ENCODE measurements at places on chromosomes 2 and 18.
A peak's percentile ranks its signal among the peaks of the same experiment; 100 is the strongest.

GRCh38 chr2:70861777-70862625 is 26.4 kb upstream of the CD207 start:
- DNase-seq, result peak; percentile 57

DNA sequence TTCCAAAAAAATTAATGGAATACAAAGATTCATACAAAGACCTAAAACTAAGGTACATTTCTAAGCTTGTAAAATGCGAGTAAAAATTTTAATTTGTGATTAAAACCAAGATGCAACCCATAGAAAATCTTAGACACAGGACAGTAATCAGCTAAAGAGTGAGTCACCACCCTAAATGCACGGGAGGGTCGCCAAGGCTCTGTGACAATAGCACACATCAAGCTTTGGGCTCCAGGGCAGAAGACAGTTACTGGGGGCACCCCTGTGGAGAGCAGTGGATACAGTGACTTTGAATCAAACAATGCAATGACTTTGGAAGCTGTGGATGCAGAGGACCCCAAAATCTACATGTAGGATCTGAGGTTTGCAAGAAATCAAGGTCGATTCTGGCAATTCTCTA is 7.5 kb downstream of the FLACC1 start:
- DNase-seq, result no peak

GRCh38 chr2:49342156-49342555 is 187.8 kb upstream of the FSHR start:
- no peak for DNase-seq

- DNase-seq, result no peak
Measured at GRCh38 chr2:237182422-237183123, 96.9 kb downstream of the COPS8 start.

- no peak for DNase-seq
Measured at GRCh38 chr18:42187611-42188380, 232.8 kb downstream of the PIK3C3 start.

DNA sequence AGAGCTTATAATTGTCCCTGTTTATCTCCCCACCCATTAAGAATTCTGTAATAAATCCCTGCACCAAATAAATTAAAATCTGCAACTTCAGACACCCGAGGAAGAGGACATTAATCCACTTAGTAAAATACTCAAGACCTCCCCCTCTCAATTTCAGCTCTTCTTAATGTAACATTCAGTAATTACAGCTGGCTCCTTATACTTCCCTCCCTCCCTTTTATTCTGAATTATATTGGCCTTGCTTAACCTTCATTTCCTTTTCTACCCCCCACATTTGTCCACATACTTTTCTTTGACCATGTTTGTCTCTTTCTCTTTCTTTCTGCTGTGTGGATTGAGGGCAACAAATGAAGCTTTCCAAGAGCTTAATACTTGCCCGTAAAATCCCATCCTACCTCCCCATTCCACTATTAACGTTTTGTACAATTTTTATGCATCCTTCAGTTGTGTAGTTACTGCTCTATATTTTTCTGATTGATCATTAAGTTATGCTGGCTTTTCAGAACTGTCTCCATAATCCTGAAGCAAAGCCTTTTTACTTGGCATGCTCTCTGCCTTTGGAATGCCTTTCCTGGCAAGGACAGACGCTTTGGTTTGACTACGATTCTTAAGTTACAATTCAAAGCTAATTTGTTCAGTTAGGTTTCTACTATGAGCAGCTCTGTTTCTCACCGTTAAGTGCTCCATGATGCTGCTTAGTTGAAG is 580.1 kb downstream of the ZEB2 start:
- DNase-seq, result no peak

- DNase-seq, result no peak
Measured at GRCh38 chr2:191405546-191405945, 160.3 kb downstream of the MYO1B start.

- no peak for DNase-seq
Measured at GRCh38 chr2:224982226-224982625, 60.0 kb downstream of the DOCK10 start.

DNA sequence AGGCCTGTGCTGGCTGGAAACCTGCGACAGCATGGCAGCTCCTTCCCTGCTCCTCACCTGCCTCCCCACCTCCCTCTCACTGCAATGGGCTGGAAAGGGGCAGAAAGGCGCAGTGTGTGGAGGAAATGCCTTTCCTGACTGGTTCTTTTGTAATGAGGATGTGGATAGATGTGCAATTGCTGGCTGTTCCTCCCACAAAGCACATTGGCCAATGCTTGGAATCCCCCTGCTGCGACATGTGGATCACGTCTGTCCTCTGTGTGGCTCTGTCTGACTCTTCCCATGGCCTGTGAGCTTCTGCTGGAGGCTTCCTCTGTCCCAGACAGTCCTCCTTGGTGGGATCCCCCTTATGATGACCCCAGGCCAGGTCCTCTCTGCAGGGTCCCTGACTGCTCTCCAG is 172.5 kb downstream of the NCK2 start:
- no peak for DNase-seq

DNA sequence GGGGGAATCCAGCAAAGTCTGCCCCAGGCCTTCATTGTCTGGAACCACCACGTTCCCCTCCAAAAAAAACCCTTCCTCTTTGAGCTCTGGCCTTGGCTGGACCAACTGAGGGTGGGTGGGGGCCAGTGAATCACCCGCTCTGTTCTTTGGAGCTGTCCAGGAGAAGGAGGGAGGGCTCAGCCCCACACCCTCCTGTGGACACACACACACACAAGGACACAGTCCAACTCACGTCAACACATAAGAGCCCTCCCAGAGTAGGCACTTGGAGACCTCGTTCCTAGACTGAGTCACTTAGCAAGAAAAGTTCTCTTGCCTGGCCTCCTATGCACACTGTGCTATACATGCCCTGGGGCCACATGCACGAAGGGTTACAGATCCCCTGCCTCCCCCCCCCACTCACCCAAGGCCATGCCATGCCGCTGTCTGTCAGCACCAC is 1.2 kb upstream of the TNS1 start:
- DNase-seq, result no peak

- DNase-seq, result no peak
Measured at GRCh38 chr18:44054514-44054913, 626.2 kb upstream of the SETBP1 start.

DNA sequence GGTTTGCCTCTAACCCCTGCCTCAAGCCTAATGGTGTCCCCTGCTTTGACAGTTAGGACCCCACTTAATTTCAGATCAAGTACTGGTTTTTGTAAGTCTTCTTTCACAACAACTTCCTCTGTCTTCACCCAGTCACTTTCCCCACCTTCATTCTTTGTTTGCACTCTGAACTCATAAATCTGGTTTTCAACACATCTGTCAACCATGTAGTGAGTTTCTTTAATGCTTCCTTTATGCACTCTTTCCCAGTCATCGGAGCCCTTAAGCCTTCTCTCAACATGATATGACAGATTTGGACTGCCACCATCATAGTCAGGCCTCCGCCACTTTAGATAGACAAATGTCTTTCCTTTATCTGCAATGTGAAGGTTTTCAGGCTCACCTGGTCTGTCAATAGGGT is 109.1 kb downstream of the PLEKHA3 start:
- DNase-seq, result no peak

DNA sequence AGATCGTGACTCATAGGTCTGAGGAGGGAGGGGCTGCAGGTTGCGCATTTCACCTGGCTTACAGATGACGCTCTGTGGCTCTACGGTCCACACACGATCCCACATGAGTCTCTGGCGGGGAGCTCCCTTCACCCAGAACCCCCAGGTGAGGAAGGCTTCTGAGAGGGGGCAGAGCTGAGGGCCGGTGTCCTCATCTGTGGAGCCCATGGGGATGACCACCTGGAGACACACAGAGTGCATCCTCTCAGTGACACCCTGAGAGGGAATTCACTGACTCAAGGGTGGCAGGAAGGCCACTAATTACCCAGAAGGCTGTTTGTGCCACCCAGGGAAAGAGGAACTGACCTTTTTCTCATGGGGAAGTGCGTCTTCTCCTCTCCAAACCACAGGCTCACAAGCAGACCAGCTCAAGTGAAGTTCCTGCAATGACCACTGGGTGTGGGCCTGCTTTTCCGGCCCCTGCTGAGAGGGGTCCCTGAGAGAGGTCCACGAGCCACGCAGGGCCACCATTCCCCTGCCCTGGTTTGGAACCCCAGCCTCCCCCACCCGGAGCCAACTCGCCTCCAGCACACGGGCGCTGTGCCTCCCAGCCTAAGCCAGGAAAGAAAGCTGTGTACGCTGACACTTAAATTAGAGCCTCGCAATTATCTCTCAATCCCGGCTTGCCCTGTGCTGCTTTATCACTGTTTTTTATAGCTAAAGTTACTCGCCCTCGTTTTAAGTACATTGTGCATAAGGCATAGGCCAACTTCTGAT is 114.1 kb downstream of the BCL11A start:
- DNase-seq, result no peak

DNA sequence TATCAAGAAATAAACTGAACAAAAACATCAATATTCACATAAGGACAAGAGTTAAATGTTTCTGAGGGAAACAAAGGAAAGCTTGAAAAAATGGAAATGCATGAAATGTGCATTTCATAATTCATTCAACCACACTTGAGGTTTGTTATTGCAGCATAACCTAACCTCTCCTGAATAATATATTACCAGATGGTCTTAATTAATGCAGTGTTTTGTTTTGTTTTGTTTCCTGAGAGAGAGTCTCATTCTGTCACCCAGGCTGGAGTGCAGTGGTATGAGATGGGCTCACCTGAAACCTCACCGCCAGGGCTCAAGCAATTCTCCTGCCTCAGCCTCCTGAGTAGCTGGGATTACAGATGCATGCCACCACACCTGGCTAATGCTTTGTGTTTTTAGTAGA is 139.9 kb upstream of the PIEZO2 start:
- no peak for DNase-seq

DNA sequence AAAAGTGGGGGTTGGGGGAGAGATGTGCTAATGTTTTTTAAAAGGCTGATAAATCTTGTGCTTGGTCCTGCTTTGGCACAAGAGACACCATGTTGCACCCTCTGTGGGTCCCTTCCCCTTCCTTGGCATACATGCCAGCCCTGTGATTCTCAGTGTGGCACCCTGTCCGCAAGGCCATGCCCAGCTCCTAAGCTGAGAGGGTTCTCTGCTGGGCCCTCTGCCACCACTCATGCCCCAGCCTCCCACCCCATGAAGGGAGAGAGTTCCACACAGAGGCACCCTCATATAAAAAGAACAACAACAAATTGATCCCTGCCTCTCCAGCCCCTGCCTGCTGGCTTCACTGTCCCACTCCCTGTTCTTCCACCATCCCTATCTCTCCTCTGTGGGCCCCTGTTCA is 2.5 kb upstream of the ADCY3 start:
- no peak for DNase-seq

GRCh38 chr18:34261865-34262780 is 37.4 kb upstream of the NOL4 start:
- no peak for DNase-seq

- DNase-seq, result no peak
Measured at GRCh38 chr2:88458633-88459032, 6.1 kb upstream of the FOXI3 start.

GRCh38 chr2:222413295-222413911 is 10.9 kb upstream of the SGPP2 start:
- no peak for DNase-seq

DNA sequence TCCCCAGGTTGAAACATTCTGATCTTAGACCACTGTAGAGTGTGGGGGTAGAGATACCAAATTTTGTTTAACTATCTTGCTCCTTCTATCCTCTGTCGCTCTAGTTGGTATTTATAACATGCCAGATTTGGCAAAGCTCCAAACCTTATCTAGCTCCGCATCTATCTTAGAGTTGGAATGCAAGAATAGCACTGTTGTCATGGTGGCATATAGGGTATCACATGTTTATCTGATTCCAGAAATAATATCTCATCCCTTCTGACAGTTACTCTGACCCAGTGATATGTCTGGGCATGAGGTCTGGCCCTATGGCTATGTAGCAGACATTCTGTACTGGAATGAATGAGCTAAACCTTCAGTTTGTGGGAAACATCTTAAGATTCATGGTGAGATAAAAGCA is 51.7 kb downstream of the CABYR start:
- no peak for DNase-seq

- DNase-seq, result no peak
Measured at GRCh38 chr18:46320297-46320696, 216.1 kb downstream of the HAUS1 start.

DNA sequence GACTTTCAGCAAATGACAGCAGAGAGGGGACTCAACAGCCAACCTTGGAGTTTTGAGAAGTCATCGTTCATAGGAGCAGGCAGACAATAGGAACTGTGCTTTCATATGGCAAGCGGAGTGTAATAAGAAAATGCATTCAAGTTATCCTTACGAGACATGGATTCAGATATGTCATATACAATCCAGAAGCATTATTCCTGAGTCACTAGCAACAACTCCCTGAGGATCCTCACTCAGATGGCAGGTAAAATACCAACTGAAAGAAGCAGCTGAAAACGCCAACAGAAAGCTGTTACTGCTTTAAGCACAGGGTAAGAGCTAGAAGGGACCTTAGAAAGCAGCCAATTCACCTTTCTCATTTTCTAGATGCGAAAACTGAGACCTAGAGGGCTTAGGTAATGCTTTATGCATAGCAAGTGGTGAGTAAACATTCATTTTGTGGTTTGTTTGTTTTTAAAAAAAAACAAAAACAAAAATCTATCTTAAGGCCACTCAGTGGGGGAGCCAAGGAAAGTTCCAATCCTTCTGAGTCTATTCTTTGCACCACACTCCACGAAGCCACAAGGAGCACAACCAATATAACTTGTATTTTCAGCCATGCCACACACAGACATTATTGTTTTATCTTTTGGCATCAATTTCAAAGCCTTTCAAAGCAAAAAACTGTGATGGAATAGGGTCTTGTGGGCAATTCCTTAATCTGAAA is 89.1 kb upstream of the RIOK3 start:
- DNase-seq, result no peak

GRCh38 chr2:230657906-230658305 is 54.7 kb upstream of the CAB39 start:
- DNase-seq, result no peak

DNA sequence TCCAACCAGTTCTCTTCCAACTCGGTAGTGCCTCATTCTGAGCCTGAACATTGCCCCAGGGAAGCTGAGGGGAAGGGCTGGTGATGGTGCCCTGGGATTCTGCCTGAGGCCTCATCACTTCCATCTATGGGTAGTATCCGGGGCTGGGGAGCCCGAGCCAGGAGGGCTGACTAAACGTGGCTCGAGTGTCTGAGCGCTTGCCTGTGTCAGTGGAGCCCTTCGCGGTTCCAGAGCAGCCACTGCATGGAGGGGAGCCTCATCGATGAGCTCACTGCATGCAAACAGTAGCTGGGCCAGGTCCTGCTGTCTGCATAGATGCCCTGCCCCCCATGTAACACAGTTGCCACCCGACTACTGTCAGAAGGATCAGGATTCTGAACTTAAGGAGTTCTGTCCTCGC is 129.3 kb downstream of the GLI2 start:
- DNase-seq, result no peak

DNA sequence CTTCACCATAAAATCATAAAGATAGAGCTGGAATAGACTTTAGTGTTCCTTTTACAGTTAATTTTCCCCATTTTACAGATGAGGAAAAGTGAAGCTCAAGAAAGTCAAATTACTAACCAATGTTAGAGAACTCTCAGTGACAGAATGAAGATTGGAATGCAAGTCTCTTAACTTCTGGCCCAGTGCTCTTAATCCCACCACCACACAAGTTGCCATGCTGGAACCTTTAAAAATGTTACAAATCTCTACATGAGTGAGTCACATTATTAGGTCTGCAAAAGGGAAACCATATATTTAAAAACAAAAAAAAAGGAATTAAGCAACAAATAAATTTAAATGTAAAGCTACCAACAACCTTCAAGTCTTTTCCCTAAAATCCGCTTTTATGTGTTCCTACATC is 3.5 kb downstream of the NCKAP1 start:
- DNase-seq, result no peak

- DNase-seq, result no peak
Measured at GRCh38 chr2:97911206-97911921, 84.4 kb downstream of the TMEM131 start.

- DNase-seq, result no peak
Measured at GRCh38 chr2:120715941-120716340, 19.7 kb upstream of the GLI2 start.

All from activated T-cell treated with anti-CD3 and anti-CD28 coated beads for 4 hours (primary cell).